Dorsolateral prefrontal cortex (tissue), 122 donors: ENCODE measurements at places on chromosomes 16 and 17.

DNA sequence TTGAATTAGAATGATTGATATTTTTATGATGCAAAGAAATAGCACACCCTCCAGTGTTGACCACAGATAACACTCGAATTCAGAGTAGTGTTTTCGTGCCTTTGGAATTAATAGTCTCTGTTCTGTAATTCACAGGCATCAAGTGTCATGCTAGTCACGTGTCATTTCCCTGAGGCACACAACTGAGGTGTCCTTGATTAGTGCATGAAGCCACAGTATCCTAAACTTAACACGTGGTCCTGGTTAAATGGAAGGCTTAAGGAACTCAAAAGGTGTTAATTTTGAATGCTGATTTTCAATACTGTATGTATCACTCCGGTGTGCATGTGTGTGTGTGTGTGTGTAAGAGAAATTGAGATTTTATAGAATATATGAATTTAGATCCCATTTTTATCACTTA, 625.6 kb downstream of the TMEM114 start:
- DNase-seq: no peak

DNA sequence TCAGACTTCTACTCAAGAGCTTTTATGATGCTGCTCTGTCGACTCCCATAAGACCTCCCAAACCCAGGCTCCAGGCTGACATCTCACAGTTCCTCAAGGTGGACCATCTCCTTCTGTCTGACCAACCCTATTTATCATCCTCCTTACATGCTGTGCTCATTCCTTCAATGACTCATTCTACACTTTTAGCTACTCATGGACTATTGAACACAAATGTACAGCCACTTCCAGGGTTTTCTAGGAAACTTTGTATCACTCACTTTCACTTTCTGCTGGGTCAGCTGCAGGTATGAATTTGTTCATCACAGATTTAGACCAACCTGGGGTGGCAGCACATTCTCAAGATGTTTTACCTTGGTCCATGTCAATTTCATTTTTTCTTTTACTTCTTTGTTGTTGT, 162.4 kb upstream of the FAM20A start:
- DNase-seq: no peak

GRCh38 chr16:53131363-53132071, 76.7 kb downstream of the CHD9 start:
- peak; percentile 30 for DNase-seq

- DNase-seq: no peak
Observed at GRCh38 chr16:69402439-69402838, 16.6 kb upstream of the TERF2 start.

DNA sequence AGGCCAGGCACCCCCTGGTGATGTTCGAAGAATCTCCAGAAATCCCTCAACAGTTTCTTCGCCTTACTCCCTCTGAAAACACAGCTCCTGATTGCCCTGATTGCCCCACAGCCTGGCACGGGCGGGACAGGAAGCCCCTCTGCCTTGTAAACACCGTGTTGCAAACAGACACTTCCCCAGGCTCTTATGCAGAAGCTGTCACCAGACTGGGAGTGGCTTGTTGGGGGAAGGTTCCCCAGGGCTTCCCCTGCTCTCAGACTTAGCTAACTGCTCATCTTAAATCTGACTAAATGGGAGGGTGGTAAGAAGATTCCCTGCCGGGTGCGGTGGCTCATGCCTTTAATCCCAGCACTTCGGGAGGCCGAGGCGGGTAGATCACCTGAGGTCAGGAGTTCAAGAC, 11.2 kb downstream of the PIK3R5 start:
- no peak for DNase-seq

- no peak for DNase-seq
Observed at GRCh38 chr17:78725448-78726021, 56.5 kb downstream of the CYTH1 start.

- no peak for DNase-seq
Observed at GRCh38 chr17:74146196-74146595, 57.3 kb upstream of the RPL38 start.

- DNase-seq: no peak
Observed at GRCh38 chr17:44071772-44072171, 1.2 kb downstream of the G6PC3 start.

DNA sequence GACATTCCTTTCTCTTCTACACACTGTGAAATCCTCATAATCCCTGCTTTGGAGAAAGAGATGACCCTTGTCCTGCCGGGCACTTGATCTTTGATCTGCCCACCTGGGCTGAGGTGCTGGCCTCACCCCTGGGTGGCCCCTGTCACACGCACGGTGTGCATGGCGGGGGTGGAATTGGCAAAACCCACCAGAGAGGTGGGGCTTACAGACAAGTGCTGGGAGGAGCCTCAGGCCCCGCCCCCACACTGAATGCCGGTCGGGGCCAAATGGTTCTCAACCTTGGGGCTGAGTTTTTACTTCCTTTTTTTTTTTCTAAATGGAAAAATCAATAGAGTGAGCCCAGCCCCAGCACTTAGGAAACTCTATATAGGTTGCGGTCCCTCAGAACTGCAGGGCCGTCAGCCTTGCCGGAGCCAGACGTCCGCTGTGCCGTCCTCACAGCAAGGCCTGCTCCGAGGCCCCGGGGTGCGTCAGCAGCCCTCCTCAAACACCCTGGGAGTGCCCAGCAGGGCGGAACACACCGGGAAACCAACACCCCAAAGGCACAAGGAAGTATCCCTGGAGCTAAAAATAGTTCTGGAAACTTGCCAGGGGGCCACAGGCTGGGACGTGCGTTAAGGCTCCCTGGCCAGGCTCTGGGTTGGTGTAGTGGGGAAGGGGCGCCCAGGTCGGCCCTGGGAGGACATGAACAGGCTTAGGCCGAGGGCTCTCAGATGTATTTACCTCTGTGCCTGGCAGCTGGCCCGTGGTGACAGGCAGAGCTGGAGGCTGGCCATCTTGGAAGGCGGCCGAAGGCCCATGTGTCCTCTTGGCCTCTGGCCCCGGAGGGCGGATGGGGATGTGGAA, 11.0 kb downstream of the GPRC5C start:
- peak; percentile 78 for DNase-seq

DNA sequence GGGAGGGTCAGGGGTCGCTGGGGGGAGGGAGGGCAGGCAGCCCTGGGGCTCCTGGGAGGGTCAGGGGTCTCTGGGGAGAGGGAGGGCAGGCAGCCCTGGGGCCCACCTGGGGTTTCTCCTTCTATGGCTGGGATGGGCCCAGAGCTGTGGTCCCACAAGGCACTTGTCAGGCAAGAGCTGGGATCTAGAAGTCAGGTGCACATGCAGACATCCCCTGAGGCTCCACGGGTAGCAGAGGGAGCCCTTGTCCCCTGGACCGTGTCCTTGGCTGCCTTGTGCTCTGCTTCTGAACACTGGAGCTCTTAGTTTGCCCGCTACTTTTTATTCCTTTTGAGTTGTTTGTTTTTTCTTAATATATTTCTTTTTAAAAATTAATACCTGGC, 1.8 kb downstream of the TUBB3 start:
- DNase-seq: no peak

DNA sequence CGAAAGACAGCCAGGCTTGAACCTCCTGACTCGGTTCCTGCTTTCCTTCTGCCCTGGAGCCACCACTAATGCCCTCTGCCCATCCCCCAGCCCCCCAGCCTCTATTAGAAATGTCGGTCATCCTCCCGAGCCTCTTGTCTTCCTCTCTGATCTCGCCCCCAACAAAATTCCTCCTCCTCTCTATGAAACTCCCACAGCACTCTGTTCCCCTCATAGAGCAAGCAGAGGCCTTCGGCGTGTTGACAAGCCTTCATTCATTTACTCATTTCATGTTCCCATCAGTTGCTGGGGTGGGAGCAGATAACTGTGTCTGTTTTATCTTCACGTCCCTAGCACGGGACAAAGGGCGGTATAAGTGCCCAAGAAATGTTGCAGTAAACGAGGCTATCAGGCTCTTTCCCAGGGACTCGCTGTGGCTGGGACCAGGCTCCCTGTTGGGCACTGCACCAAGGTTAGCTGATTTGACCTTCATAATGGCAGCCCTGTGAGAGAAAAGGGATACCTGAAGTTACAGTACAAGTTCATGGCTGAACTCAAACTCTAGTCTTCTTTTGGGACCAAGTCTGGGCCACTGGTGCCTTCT, 7.8 kb downstream of the FBXL19 start:
- no peak for DNase-seq

GRCh38 chr16:87740441-87740840, 25.3 kb downstream of the KLHDC4 start:
- no peak for DNase-seq

- DNase-seq: no peak
Observed at GRCh38 chr16:17926461-17926860, 410.1 kb downstream of the NPIPA8 start.

GRCh38 chr17:9356488-9356911, 219.1 kb downstream of the STX8 start:
- DNase-seq: no peak

DNA sequence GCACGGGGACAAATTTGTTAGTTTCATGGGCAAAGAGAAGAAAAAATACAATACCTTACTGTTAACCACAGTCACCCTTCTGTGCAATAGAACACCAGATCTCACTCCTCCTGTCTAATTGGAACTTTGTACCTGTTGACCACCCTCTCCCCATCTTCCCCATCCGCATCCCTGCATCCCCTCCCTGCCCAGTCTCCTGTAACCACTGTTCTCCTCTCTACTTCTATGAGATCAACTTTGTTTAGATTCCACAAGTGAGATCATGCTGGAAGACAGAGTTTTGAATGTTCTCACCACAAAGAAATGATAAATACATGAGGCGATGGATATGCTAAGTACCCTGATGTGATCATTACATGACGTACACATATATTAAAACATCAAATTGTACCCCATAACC, 47.7 kb downstream of the CLEC16A start:
- DNase-seq: no peak
